Colonic mucosa (tissue), 4 donors: ENCODE measurements at places on chromosomes 16 and 17. TPM values are rescaled to one million over a fixed set of nuclear protein-coding genes. Genes with fewer than 3 reads are reported as not detected.

- no peak for DNase-seq
These were observed 76.3 kb upstream of the TBC1D3K start for GRCh38 chr17:37847811-37848331.

- DNase-seq = no peak
These were observed 22.1 kb downstream of the SLC7A6 start for GRCh38 chr16:68286153-68287074.

DNA sequence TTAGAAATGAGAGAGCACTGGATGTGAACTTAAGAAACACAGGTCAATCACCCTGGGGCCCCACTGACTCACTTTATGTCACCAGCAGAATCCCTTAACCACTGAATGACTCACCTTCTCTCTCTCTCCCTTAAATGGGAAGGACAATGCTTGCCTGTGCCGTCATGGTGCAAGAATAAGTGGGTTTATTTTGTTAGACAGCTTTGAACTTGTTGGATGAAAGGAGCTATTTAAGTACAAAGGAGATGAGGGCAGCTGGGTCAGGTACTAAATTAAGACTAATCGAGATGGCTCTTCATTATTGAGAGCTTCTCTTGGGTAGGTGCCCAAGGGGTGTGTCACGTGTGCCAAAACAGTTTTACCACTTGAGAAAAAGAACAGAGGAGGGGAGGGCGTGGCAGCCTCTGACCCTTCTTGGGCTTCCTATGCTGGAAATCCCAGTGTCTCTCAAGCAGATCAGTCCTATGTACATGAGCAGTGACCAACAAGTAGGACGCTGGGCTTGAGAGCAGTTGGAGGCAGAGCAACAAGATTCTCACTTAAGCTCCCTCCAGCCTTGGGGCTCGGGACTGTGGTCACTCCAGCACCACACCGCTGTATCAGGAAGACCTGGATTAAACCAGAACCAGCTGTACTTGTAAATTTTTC lies 6.7 kb upstream of the KRT31 start:
- DNase-seq = no peak

DNA sequence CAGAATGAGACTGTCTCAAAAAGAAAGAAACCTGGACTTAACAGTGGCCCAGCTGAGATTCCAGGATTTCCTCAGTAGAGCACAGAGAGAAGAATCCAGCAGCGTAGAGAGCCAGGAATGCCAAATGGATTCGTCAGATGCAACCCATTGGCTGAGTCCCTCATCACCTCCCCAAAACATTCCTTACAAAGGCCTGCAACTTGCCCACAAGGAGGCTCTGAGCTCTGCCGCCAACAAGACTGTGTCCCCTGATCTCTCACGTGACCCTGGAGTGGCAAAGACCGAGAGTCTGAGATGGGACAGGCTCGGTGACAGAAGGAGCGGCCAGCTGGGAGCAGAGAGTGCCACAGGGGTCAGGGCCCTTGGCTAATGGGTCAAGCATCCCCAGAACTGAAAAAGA lies 6.9 kb upstream of the CHMP6 start:
- no peak for DNase-seq

DNA sequence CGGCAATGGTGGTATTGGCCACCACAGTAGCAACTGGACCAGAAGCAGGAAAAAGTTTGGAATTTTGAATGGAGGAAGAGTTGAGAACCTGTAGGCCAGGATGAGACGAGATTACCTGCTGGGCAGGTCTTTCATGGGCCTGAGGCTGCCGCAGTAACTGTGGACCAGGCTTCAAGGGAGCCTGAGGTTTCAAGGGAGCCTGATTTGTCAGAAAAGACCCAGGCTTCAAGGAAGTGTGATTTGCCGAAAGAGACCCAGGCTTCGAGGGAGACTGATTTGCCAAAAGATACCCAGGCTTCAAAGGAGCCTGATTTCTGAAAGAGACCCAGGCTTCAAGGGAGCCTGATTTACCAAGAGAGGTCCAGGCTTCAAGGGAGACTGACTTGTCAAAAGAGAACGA lies 66.6 kb upstream of the ARL4D start:
- DNase-seq = no peak

GRCh38 chr16:15547768-15548096 lies 95.2 kb downstream of the MARF1 start:
- DNase-seq = no peak

GRCh38 chr16:84949772-84950436 lies 61.4 kb downstream of the ZDHHC7 start:
- DNase-seq = no peak

DNA sequence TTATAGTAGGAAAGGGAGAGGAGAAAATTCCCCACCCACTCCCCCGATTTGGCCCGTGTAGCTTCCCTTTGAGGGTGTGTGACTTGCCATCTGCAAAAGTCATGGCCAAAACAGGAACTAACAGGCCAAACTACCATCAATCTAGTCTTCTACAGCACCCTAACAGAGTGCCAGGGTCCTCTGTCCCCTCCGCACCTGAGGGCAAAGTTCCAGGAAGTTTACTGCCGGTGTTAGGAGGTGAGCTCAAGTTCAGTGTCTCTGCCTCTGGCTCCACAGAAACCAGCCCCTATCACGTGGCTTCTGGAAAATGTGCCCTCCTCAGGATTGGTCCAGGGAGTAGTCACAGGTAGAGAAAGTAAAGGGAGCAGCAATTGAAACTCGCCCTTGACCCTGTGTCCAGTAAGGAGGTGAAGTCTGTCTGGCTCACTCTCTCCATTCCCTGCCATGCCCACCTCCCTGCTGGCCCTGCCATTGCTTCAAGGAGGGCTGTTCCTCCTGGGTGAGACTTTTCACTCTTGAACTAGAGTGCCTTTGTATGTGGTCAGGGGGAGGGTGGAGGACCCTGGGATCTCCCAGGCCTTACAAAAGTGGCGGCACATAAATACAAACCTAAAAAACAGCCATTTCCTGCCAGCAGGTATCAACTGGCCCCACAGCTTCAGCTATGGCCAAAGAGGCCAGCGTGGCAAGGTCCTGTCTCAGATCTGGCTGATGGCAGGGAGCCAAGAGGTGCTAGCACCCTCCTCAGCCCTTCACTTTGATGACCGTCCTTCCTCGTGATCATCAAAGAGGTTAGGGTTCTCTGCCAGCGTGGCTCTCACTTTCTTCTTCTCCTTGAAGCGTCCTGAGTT lies 5.3 kb downstream of the PRR15L start:
- peak; percentile 91 for DNase-seq

GRCh38 chr16:51243936-51244436 lies 92.9 kb upstream of the SALL1 start:
- peak; percentile 34 for DNase-seq

GRCh38 chr16:68644715-68645493 lies at the start of gene CDH3:
CDH3 (plus strand) TSS chr16:68645310; CDS start chr16:68645380, 70 bp downstream.
- DNase-seq = peak; percentile 84

GRCh38 chr16:69253870-69254341 lies 57.2 kb upstream of the VPS4A start:
- DNase-seq = no peak

CDH5 gene
- total RNA-seq = 15.2 TPM

KRTAP9-8 gene
- not detected for total RNA-seq

LRRC75A gene
- 49.4 TPM for total RNA-seq

ZSCAN10 gene
- total RNA-seq = 0.86 TPM

NPIPA7 gene
- 6.7 TPM for total RNA-seq
